ENCODE measurements at places on chromosomes 1 and 21. TPM values are rescaled to one million over a fixed set of nuclear protein-coding genes. Genes with fewer than 3 reads are reported as not detected.
A peak's percentile ranks its signal among the peaks of the same experiment; 100 is the strongest.

- no peaks in the 10 kb centered on the region for H3K36me3 ChIP-seq
- no peak for DNase-seq
- no peak overlapping the region for H3K4me3 ChIP-seq
- no peaks in the 10 kb centered on the region for H3K27me3 ChIP-seq
- H3K4me1 ChIP-seq: peaks cover under 1% of the 10 kb centered on the region
- no peak overlapping the region for H3K27ac ChIP-seq
Observed at GRCh38 chr1:37865348-37866120, 6.1 kb upstream of the MTF1 start.

GRCh38 chr1:166999500-167000055 is 10.5 kb downstream of the MAEL start:
- no peak overlapping the region for H3K4me3 ChIP-seq
- no peaks in the 10 kb centered on the region for H3K36me3 ChIP-seq
- H3K27me3 ChIP-seq: no peaks in the 10 kb centered on the region
- H3K4me1 ChIP-seq: no peaks in the 10 kb centered on the region
- H3K27ac ChIP-seq: no peak overlapping the region

DNA sequence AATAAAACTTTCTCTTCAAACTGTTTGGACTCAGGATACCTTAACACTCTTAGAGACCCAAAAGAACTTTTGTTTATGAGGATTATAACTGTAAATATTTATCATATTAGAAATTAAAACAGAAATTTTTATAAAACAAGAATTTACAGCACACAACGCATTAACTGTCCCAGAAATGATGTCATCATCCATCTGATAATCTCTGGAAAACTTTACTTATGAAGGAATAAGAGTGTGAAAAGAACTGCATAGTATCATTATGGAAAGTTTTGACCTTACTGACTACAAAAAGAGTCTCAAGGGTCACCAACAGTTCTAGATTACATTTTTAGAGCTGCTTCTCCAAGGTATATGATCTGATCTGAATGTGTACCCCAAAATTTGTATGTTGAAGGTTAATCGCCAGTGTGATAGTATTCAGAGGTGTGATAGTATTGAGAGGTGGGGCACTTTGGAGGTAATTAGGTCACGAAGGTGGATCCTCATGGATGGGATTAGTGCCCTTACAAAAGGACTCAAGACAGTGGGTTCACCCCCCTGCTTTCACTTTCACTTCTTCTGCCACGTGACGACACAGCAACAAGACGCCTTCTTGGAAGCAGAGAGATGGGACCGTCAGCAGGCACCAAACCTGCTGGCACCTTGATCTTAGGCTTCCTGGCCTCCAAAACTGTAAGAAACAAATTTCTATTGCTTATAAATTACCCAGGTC is 95.7 kb upstream of the NR5A2 start:
- DNase-seq: no peak
- H3K4me3 ChIP-seq: no peak overlapping the region
- H3K4me1 ChIP-seq: no peaks in the 10 kb centered on the region
- no peak overlapping the region for H3K27ac ChIP-seq
- no peaks in the 10 kb centered on the region for H3K36me3 ChIP-seq

DNA sequence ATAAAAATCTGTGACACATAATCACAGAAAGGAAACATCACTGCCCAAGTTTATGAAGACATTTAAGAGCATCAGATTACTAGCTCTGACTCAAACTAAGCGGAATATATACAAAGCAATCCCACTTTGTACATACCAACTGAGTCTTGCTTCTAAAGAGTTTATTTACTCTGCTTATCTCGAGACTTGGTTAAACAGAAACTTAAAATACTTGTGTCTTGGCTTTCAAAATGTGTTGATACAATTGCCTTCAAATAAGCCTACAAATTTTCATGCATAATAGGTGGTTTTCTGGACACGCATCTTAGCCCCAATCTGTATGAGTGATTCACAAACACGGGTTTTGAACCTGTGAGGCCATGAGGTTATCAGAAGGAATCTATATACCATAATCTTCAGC is 21.0 kb downstream of the CD160 start:
- DNase-seq: no peak
- no peak overlapping the region for H3K27ac ChIP-seq
- H3K4me3 ChIP-seq: no peak overlapping the region
- no peaks in the 10 kb centered on the region for H3K27me3 ChIP-seq
- peaks cover 55% of the 10 kb centered on the region for H3K36me3 ChIP-seq

DNA sequence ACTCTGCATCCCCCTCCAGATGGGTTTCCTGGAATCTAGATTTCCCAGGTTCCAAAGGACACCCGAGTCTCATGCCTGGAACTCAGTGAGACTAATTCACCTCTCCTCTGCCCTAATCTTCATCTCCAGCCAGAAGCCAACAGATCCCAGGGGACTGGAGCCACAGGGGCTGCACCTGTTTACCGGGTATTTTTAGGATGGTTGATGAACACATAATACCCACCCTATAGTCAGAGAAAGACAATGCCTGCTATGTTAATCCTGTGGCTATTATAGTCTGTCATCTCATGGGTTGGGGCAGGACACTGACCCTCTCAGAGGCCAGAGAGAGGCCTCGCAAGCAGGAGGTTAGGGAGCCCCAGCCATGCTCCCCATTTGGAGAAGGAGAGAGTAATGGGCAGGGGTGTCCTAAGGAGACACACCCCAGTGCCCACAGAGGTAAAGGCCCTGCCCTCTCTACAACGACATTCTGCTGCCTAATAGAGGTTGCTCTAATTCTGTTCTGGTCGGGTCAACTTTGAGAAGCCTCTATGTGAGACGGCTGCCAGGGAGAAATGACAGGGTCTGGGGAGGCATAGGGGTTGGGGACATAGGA is 1.0 kb upstream of the TNNI1 start:
- peaks cover 6% of the 10 kb centered on the region for H3K4me1 ChIP-seq
- no peak for DNase-seq
- no peak overlapping the region for H3K4me3 ChIP-seq
- H3K27me3 ChIP-seq: no peaks in the 10 kb centered on the region

GRCh38 chr1:53122961-53123413 is 19.5 kb downstream of the SLC1A7 start:
- no peaks in the 10 kb centered on the region for H3K4me1 ChIP-seq
- no peak for DNase-seq
- no peak overlapping the region for H3K4me3 ChIP-seq
- no peaks in the 10 kb centered on the region for H3K27me3 ChIP-seq

DNA sequence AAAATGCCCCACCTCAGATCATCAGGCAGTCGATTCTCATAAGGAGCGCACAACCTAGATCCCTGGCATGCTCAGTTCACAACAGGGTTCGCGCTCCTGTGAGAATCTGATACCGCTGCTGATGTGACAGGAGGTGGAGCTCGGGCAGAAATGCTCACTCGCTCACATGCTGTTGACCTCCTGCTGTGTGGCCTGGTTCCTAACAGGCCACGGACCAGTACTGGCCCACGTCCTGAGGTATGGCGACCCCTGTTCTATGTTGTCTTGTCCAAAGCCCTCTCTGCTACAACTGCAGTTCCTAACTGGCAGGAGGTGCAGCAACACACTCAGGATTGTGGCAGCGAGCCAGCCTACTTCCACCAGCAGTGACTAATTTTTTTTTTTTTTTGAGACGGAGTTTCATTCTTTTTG is 70.6 kb downstream of the CLSTN1 start:
- no peak overlapping the region for H3K4me3 ChIP-seq
- peak; percentile 58 for DNase-seq

TNFAIP8L2 gene
- 1.6 TPM for polyA plus RNA-seq

AADACL4 gene
- polyA plus RNA-seq: not detected
